ENCODE measurements at places on chromosomes 12 and 14.

DNA sequence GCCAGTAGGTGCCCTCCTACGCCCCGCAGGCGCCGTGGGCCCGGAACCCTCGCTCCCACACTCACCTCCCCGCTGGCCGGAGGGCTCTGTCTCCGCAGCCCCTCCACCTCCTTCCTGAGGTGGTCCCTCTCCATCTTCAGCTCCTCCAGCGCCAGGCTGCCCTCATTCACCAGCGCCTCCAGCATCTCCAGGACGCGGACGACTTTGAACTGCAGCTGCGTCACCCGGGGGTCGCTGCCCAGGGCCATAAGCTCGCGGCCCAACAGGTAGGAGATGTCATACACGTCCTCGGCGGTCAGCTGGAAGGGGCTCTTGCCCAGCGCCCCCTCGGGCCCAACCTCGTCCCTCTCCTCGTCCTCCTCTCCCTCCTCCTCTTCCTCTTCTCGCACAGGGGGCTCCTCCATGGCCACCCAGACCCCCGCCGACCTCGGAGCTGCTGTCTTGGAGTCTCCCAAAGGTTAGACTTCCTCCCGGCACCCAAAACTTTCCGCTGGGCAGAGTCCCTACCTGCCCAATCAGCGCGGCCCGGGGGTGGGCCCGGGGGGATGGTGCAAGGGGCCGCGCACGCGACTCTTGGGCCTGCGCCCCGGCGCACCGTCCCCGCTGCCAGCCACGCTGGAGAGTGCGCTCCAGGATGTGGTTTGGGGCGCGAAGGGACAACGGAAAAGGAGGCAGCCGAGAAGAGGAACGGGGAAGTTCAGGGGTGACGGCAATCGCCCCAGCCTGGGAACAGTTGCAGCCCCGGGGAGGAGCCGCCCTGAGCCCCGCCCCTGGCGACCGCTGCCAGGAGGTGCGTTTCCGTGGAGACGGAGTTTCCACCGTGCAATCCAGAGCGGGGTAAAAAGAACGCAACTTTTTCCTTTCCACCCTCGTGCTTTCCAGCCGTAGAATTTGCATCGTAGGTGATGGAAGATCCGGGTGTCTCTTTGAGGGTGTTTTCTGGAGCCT lies at the start of gene RILPL2:
TSS of gene RILPL2 (minus strand) at position 668 of the 948 bp plus-strand sequence. CDS start at position 404, 264 bp downstream.
- H3K27ac ChIP-seq, result no peak within 1 kb of the TSS
- H3K27me3 ChIP-seq, result no peaks in the 10 kb centered on the region
- H3K36me3 ChIP-seq, result no peaks in the 10 kb centered on the region
- peak within 1 kb of the TSS; percentile 72 for H3K4me3 ChIP-seq

DNA sequence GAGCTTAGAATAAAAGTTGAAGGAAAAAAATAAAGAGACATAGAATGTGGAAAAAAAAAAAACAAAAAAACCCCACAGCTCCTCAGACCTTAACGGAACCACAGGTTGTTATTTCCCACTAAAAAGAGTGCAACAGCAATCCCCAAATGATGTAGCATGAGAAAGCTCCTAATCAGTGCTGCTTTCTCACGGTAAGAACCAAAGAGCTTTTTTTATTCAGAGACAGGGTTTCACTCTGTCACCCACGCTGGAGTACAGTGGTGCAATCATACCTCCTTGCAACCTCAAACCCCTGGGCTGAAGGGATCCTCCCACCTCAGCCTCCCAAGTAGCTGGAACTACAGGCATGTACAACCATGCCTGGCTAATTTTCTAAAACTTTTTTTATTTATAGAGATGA lies 13.3 kb downstream of the NDUFA12 start:
- no peak overlapping the region for H3K4me3 ChIP-seq
- H3K4me1 ChIP-seq, result peaks cover 6% of the 10 kb centered on the region
- H3K36me3 ChIP-seq, result peaks cover 3% of the 10 kb centered on the region
- no peak for DNase-seq
- no peak overlapping the region for H3K27ac ChIP-seq

DNA sequence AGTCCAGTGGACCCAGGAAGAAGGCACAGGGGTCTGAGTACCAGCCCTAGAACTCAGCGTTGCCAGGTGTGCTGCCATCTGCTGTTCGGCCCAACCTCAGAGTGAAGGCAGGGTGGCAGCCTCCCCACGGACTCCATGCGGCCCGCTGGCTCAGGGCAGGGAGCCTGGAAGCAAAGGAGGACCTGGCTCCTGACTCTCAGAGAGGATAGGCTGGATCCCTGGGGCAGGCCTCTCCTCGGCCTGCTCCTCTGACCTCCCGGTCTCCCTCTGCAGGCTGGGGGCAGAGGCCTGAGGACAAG lies 10.1 kb downstream of the MCRS1 start:
- DNase-seq, result no peak
- H3K4me1 ChIP-seq, result no peaks in the 10 kb centered on the region
- peaks cover 3% of the 10 kb centered on the region for H3K27me3 ChIP-seq
- H3K27ac ChIP-seq, result no peak overlapping the region
- H3K36me3 ChIP-seq, result peaks cover 23% of the 10 kb centered on the region

- no peak overlapping the region for H3K4me3 ChIP-seq
- no peaks in the 10 kb centered on the region for H3K4me1 ChIP-seq
- DNase-seq, result no peak
- no peaks in the 10 kb centered on the region for H3K36me3 ChIP-seq
- H3K27me3 ChIP-seq, result no peaks in the 10 kb centered on the region
Measured at GRCh38 chr12:94628819-94629472, 21.4 kb downstream of the TMCC3 start.

DNA sequence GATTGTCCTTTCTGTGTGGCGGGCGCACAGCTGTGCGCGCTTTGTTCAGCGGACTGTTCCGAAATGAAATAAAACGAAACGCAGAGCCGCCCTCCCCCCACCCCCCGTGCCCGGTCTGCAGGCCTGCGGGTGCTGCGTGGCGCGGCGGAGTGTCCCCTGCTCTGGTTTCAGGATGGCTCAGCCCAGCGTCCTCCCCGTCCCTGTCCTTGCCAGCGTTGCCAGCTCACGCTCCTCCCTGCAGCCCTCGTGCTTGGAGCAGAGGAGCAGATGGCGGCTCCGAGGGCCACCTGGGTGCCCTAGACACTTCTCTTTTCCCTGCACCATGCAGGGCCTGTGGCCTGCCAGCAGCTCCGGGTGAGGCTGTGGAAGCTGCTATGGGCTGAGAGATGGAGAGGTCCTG lies 17.5 kb upstream of the BEGAIN start:
- no peaks in the 10 kb centered on the region for H3K36me3 ChIP-seq
- no peak overlapping the region for H3K27ac ChIP-seq
- H3K4me3 ChIP-seq, result no peak overlapping the region
- no peak for DNase-seq
